ENCODE measurements at places on chromosomes 3 and 15. TPM values are rescaled to one million over a fixed set of nuclear protein-coding genes. Genes with fewer than 3 reads are reported as not detected.
A peak's percentile ranks its signal among the peaks of the same experiment; 100 is the strongest.

- no peak overlapping the region for H3K4me3 ChIP-seq
- no peak overlapping the region for H3K27ac ChIP-seq
- H3K36me3 ChIP-seq, result no peaks in the 10 kb centered on the region
- no peaks in the 10 kb centered on the region for H3K27me3 ChIP-seq
Measured at GRCh38 chr15:75161106-75161916, 40.4 kb upstream of the C15orf39 start.

DNA sequence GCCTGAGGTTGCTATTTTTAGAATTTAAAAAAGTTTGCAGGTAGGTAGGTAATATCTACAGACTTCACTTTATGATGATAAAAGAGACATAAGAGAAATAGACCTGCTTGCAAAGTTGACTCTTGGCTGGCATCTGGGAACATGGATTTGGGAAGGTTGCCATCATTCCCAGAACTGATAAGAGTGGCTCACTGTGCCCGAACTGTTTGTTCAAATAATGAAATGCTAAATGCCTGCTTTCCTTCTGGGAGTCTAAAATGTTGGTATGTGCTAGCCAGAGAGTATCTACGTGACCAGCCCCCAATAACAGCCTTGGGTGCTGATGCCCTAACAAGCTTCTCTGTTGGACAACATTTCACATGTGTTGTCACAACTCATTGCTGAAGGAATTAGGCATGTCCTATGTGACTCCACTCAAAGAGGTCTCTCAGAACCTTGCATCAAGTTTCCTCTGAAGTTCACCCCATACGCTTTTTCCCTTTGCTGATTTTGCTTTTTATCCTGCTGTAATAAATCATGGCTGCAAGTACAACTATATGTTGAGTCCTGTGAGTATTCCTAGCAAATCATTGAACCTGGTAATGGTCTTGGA lies 95.5 kb downstream of the FHIT start:
- no peak for DNase-seq
- peaks cover 21% of the 10 kb centered on the region for H3K4me1 ChIP-seq
- no peaks in the 10 kb centered on the region for H3K36me3 ChIP-seq
- H3K4me3 ChIP-seq, result no peak overlapping the region
- no peaks in the 10 kb centered on the region for H3K27me3 ChIP-seq
- H3K27ac ChIP-seq, result peak overlapping the region; percentile 74

DNA sequence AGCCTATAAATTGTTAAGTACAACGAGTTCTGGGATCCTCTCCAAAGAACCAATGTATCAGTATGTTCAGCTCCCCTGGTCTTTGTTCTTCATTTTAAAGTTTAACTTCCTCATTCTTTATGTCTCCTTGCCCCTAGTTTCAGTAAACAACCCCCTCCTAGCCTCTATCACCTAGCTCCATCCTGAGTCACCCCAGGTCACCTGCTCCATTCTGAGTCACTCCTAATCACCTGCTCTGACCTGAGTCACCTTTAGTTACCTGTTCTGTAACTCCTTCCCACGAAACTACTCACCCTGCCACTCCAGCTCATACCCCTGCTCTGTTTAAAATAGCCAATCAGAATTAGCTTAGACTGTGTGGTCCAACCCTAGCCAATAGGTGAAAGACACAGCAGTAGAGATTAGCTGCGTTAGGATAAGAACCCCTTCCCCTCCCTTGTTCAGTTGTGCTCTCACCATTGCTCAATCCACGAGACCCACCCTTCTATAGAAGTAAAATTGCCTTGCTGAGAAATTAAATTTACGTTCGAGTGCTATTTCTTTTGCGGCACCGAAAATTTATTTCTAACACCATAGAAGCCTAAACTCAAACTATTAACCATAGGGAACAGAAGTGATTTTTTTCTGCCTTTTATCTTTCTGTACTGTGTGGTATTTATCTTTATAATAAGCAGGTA lies 245.0 kb upstream of the ADAMTS9 start:
- DNase-seq, result no peak
- H3K4me1 ChIP-seq, result no peaks in the 10 kb centered on the region
- no peak overlapping the region for H3K4me3 ChIP-seq
- no peaks in the 10 kb centered on the region for H3K27me3 ChIP-seq

DNA sequence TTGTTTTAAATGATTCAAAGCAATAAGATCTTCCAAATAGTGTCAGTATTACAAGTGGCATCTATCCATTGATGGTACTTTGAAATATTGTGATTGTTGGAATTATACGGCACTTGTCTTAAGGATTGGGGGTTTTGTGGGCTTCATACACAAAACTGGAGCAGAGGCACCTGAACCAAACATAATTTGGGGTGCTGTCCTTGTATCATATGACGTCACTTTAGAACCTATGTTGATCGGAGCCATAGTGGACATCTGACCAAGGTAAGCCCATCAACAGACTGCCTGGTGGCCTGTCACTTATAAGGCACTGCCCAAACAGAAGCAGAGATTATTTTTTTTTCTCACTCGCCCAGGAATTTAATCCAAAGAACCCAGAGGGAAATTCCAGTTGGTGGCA lies 2.9 kb upstream of the LRRC58 start:
- H3K27me3 ChIP-seq, result no peaks in the 10 kb centered on the region
- no peak for DNase-seq
- H3K36me3 ChIP-seq, result no peaks in the 10 kb centered on the region
- H3K27ac ChIP-seq, result no peak overlapping the region
- H3K4me1 ChIP-seq, result peaks cover 36% of the 10 kb centered on the region
- no peak overlapping the region for H3K4me3 ChIP-seq

DNA sequence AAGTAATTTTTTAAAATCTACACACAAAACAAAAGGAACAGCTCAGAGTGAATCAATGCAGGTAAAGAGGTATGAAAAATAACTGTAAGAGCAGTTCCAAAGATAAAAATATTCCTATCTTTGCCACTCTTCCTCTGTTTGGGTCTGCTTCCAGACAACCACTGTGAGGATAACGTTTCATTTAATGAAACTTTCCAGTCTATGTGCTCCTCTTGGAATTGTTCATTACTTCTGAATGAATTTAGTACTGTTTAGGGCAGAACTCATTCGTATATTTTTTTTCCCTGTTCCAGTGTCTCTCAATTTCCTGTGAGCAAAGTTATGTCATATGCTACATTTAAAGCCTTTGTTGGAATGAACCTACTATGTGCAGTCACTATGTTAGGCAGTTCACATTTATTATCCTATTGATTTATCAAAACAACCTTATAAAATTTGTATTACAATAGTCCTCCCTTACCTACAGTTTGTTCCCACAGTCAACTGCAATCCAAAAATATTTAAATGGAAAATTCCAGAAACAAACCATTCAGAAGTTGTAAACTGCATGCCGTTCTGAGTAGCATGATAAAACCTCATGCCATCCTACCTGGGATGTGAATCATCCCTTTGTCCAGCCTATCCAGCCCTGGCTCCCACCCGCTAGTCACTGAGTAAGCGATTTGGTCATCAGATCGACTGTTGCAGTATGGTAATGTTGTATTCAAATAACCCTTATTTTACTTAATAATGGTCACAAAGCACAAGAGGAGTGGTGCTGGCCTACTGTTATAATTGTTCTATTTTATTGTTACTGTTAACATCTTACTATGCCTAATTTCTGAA lies 98.1 kb downstream of the TMCC1 start:
- no peaks in the 10 kb centered on the region for H3K27me3 ChIP-seq
- no peak for DNase-seq
- peak overlapping the region; percentile 76 for H3K27ac ChIP-seq
- peaks cover 24% of the 10 kb centered on the region for H3K4me1 ChIP-seq
- no peaks in the 10 kb centered on the region for H3K36me3 ChIP-seq

C2CD4A gene
- not detected for total RNA-seq

Measured in left ventricle myocardium inferior (tissue), 1 donor.